ENCODE measurements at places on chromosomes 7 and 10. TPM values are rescaled to one million over a fixed set of nuclear protein-coding genes. Genes with fewer than 3 reads are reported as not detected.

AZGP1 gene
- total RNA-seq: not detected

NXPH1 gene
- not detected for total RNA-seq

BMI1 gene
- total RNA-seq: 73.1 TPM

ASZ1 gene
- not detected for total RNA-seq

ZNF736 gene
- total RNA-seq: 14.4 TPM

CTAGE4 gene
- 0.36 TPM for total RNA-seq

DNA sequence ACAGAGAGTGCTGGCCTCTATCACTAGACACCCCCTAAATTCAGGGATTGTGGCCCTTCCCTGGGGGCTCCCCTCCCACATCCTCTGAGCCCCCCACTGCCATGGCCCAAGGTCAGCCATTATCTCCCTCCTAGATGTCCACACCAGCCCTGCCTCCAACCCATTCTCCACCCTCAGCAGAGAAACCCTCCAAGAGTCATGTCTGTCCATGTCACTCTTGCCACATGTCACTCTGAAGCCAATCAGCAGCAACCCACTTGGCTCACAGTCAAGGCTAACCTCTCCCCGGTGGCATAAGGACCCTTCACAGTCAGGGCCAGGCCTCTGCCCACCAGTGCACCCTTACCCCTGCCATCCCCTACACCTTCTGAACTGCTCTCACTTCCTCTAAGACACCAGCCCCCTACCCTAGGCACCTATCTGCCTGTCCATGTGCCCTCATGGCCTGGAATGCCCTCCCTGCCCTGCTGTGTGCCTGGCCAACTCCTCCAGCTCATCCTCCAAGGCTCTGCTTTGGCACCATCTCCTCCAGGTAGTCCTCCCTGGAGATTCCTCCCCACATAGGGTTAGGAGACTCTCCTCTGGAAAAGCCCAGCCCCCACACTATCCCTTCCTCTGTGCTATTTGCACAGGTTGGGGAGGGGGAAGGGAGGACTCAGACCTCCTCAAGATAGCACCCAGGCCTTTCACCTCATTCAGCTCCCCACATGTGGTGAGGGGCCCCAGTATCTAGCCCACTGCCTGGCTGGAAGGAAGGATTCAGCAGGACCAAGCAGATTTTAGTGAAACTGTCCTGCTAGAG is 83.7 kb downstream of the GRID1 start:
- no peaks in the 10 kb centered on the region for H3K4me1 ChIP-seq
- no peak for DNase-seq
- no peak overlapping the region for H3K4me3 ChIP-seq
- no peaks in the 10 kb centered on the region for H3K27me3 ChIP-seq

DNA sequence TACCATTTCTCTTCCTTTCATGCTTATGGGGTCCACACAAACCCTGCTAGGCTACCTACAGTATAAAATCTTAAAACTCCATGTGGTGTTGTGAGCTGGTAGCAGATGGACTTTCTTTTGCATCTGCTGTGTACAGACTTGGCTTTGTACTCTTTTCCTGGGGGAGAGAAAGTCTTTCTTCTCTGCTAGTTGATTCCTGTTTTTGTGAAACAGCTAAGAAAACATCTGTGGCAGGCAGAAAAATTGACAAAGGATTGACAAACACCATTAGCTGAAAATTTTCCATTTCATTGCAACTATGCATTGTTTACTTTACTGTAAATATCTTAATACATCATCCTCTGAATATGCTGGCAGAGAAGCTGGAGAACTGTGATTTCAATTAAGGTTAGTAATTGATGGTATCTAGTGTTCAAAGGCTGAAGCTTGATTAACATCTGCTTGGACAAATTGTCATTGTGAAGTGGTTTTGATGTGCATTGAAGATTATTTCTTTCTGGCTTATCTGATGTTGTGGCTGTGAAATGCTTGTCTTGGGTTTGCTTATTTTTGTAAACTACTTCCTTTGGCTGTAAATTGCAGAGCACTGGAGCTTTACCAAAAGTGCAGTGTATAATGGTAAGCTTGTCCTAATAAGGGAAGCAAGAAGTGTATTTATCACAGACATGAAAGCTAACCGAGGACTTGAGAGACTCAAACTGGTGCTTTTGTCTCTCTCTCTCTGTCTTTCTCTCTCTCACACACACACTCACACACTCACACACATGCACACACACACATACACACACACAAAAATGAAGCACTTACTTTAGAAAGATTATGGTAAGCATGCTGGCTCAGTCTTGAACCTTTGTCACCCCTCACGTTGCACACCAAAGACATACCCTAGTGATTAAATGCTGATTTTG is at the start of gene FOXP2:
Gene FOXP2, plus strand, starts transcription at position 660 of the 908 bp plus-strand sequence. CDS start 11,697 bp downstream, outside the sequence.
- H3K4me1 ChIP-seq: peaks cover 5% of the 10 kb centered on the region
- H3K27me3 ChIP-seq: no peaks in the 10 kb centered on the region
- H3K36me3 ChIP-seq: no peaks in the 10 kb centered on the region
- DNase-seq: no peak
- peak within 1 kb of the TSS; percentile 67 for H3K4me3 ChIP-seq

GRCh38 chr10:96904648-96905047 is 72.5 kb downstream of the LCOR start:
- no peaks in the 10 kb centered on the region for H3K4me1 ChIP-seq
- no peaks in the 10 kb centered on the region for H3K36me3 ChIP-seq
- no peak for DNase-seq
- H3K27ac ChIP-seq: no peak overlapping the region

DNA sequence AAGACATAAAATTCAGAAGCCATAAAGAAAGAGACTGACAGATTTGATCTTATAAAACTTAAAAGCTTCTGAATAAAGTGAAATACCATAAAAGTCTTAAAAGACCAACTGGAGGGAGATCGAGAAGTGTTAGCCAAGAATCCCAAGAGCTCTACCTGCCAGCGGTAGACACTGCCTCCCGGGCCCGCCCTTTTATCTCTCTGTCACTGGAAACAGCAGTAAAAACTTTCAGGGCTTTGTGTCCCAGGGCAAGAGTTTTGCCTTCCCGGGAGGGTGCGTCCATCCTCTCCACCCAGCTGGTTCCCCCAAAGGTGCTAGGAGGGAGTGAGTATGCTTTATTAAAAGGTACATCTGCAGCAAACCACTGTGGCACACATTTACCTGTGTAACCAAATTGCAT is 5.8 kb downstream of the PLA2G12B start:
- H3K4me1 ChIP-seq: no peaks in the 10 kb centered on the region
- no peaks in the 10 kb centered on the region for H3K36me3 ChIP-seq
- peaks cover 9% of the 10 kb centered on the region for H3K27me3 ChIP-seq
- H3K27ac ChIP-seq: no peak overlapping the region
- H3K4me3 ChIP-seq: no peak overlapping the region

DNA sequence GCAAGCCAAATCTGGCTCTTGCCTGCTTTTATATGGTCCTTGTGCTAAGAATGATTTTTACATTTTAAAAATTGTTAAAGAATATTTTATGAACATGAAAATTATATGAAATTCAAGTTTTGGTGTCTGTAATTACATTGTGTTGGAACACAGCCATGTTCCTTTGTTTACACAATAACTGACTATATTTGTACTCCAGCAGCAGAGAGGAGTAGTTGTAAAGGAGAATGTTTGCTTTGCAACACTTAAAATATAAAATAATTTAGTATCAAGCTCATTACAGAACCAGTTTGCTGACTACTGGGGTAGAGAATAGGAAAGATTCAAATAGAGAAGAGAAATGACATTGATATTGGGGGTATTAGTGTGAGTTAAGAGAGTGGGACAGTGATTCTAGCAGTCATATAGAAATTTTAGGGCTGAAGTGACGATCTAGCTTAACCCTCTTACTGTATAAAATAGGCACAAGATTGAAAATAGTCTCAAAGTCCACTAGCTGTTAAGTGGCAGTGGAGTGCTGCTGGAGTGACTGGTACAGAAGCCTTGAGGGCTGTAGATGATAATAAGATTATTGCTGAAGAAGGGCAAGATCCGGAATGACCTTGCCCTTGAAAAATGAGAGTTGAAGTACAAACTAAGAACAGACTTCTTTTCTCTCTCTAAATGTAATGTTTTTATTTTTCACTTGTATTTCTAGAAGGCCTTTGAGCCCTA is 28.2 kb downstream of the SGPL1 start:
- peaks cover 16% of the 10 kb centered on the region for H3K4me1 ChIP-seq
- no peak for DNase-seq
- no peaks in the 10 kb centered on the region for H3K27me3 ChIP-seq
- no peak overlapping the region for H3K4me3 ChIP-seq
- no peak overlapping the region for H3K27ac ChIP-seq
- peaks cover 4% of the 10 kb centered on the region for H3K36me3 ChIP-seq

DNA sequence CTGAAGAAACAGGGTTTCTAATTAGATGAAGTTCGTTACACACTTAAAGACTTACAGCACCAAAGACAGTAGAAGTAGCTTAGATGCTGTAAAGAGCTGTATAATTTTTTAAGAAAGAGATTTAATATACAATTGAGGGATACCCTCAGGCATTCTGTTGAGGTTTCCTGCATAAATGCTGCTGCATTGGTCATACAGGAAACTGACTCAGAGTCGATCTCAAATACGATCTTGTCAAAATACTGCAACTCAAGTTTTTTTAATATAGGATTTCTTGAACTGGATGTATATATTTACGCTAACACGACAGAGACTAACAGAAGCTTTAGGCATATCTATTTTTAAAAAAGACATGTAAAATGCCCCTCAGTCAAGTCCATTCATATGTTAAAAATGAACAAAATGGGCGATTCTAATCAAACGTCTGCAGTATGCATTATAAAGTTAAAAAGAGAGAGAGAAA is 2.4 kb upstream of the ARID5B start:
- H3K36me3 ChIP-seq: no peaks in the 10 kb centered on the region
- H3K4me3 ChIP-seq: peak overlapping the region; percentile 79
- H3K27ac ChIP-seq: peak overlapping the region; percentile 97
- DNase-seq: peak; percentile 48
- H3K27me3 ChIP-seq: no peaks in the 10 kb centered on the region

DNA sequence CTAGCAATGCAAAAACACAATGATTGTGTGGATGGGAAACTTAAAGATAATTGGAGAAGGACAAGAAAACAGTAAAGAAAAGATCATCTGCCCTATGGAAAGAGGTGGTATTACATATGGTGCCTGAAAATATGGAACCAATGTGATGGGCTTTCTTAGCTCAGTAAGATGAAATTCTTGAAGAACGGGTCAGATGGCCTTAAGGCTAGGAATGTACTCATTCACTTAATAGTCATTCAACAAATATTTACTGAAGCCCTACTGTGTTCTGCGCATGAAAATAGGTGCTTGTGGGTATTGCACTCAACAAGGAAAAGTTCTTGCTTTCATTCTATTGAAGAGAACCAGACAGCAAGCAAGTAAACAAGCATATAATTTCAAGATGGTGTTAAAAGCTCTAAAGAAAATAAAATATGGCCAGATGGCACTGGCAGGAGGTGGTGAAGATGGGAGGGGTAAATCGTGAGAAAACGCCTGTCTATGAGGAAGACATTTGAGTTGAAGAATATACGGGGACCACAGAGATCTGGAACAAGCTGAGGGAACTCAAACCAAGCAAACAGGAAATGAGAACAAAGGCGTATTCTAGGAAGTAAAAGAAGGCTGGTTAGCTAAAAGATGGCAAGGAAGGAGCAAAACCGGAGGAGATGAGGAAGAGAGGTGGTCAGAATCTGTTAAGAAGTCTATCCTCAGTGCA is 179.7 kb downstream of the ANK3 start:
- no peak for DNase-seq
- H3K4me3 ChIP-seq: no peak overlapping the region
- H3K4me1 ChIP-seq: peaks cover 2% of the 10 kb centered on the region
- no peak overlapping the region for H3K27ac ChIP-seq
- no peaks in the 10 kb centered on the region for H3K27me3 ChIP-seq
- H3K36me3 ChIP-seq: no peaks in the 10 kb centered on the region

DNA sequence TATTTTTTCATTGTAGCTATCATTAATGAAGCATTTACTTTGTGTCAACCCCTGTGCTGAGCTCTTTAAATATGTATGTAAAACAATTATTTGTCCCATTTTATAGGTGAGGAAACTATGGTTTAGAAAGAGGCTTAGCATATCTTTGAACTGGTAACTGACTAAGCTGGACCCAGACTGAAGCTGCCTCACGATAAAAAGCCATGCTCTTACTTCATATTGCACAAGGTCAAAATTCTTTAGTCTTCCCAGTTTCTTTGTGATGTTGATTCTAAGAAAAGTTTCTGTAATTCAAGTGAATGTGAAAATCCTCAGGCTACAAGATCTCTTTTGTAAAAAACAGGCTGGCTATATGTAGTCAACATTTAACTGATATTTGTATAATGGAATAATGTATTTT is 46.6 kb upstream of the SLC16A12 start:
- no peak for DNase-seq
- H3K27ac ChIP-seq: no peak overlapping the region
- H3K36me3 ChIP-seq: no peaks in the 10 kb centered on the region
- no peaks in the 10 kb centered on the region for H3K27me3 ChIP-seq
- no peak overlapping the region for H3K4me3 ChIP-seq

DNA sequence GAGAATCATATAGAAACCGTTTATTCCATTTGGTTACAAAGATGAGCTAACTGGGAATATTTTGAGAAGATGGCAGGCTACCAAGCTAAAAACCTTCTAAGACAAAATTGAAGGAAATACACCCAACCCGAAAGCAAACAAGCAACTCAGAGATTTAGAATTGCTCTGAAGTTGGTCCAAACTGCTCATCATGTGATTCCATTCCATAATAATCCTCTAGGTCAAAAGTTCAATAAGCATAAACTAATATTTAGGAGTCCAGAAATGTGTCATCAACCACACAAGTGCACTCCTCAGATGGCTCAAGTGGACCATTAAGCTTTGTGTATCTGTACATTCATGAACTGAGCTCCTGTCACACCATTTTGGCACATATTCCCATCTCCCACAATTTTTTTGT is 28.7 kb downstream of the DGKI start:
- peak overlapping the region; percentile 4 for H3K27ac ChIP-seq
- H3K36me3 ChIP-seq: no peaks in the 10 kb centered on the region
- peaks cover 40% of the 10 kb centered on the region for H3K4me1 ChIP-seq
- H3K4me3 ChIP-seq: no peak overlapping the region
- DNase-seq: no peak

- no peak for DNase-seq
- H3K27me3 ChIP-seq: no peaks in the 10 kb centered on the region
These were observed 163.3 kb downstream of the CPED1 start for GRCh38 chr7:121151774-121152221.

DNA sequence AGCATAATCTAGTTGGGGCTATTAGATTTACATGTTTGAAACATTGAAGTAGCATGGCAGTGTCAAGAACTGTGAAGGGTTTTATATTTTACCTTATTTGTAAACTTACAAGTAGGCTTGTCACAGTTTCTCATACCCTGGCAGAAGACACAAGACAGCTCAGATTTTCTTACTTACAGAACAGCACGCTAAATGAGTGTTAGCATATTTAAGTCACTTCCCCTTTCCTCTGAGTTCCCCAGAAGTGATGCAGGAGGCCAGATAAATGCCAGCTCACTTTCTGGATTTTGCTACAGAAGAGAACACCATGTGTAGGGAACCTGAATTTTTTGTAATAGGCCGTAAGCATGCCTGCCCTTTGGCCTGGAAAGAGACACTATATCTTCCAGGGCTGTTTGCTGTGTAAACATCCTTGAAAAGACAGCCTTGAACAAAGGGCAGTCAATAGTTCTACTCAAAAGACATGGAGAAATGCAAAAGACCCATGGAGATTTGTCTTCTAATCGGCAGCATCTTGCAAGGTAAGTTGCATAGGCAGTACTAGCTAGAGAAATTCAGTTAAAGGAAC is 279.1 kb downstream of the PHF14 start:
- H3K4me1 ChIP-seq: no peaks in the 10 kb centered on the region
- H3K27me3 ChIP-seq: no peaks in the 10 kb centered on the region
- no peak overlapping the region for H3K4me3 ChIP-seq

Measured in osteoblast (primary cell).